ENCODE measurements at places on chromosomes 1 and 21.

DNA sequence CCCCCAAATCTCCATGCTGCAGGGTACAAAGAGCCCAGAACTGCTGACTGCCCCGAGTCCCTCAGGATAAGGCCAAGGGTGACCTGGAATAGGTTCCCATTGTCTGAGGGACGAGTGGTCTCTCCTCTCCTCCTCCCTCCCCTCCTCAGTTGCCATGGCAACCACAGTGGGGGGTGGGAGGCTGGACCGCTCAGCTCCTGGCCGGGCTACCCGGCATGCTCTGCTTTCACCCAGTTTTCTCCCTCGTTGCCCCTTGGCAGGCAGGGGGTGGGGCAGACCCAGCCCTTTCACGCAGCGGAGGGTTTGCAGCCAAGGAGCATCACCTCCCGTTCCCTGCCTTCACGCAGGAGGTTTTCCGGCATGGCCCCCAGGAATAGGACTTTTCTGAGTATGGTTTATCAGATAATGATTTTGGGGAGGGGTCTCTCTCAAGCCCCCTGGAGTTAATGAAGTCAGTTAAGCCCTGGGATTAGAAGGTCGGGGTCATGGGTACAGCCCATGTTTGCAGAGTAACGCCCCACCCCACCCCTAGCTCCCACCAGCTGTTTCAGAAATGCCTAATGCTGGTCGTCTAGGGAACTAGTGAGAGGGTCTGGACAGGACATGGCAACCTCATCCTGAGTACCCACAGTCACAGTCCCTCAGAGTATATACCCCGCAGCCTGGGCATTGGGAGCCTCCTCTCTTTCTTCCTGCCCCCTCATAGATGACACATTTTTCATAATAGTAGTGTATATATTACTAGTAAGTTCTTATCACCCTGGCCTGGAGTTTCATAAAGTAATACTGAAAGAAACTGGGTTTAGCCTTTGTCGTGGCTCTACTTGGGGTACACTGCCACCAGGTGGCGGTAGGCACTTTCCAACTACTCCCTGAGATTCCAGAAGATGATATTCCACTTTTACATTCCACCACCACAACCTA, 20.7 kb downstream of the C1QB start:
- no peak for DNase-seq

DNA sequence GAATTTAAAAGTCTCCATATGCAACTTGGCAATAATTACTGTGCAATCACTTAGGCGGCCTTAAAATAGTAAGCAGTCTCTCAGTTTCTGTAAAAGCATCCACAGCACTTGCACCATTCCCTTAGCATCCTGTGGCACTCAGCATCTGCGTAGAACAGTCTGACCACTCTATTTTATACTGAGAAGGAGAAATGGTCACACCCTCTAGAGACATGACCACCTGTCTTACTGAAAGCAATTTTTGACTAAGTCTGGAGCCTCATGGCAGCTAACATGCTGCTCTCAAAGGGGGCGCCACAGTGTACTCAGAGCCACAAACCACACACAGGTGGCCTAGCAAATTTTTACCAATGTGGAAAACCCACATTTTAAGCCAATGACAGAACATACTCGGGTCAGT, 62.0 kb downstream of the KCNK1 start:
- no peak for DNase-seq

DNA sequence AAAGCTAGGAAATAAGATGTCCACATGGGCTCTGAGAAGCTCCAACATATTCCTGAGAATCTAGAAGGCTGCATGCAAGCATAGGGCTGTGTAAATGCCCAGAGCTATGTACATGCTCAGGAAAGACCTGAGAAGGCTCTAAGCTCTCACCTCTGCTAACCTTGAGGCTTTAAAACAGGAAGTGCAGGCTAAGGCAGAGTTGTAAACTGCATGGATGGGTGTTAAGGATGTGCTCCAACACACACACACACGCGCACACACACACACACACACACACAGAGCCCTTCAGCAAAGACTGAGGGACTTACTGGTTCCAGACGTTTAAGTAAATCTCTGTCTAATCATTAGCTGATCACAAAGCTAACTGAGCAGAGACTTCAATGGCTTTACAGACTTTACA, 162.9 kb downstream of the TRABD2B start:
- no peak for DNase-seq

DNA sequence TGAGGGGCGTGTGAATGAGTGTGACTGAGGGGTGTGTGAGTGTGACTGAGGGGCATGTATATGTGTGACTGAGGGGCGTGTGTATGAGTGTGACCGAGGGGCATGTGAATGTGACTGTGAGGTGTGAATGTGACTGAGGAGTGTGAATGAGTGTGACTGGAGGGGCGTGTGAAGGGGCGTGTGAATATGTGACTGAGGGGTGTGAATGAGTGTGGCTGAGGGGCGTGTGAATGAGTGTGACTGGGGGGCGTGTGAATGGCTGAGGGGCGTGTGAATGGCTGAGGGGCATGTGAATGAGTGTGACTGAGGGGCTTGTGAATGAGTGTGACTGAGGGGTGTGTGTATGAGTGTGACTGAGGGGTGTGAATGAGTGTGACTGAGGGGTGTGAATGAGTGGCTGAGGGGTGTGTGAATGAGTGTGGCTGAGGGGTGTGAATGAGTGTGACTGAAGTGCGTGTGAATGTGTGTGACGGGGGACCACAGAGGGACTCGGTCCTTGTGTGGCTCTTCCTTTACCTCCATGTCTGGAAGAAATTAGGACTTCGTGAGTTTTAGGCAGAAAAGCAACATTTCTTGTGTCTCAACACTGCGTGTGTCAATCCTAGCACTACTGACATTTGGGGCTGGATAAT, 105.8 kb downstream of the GLIS1 start:
- DNase-seq: no peak

DNA sequence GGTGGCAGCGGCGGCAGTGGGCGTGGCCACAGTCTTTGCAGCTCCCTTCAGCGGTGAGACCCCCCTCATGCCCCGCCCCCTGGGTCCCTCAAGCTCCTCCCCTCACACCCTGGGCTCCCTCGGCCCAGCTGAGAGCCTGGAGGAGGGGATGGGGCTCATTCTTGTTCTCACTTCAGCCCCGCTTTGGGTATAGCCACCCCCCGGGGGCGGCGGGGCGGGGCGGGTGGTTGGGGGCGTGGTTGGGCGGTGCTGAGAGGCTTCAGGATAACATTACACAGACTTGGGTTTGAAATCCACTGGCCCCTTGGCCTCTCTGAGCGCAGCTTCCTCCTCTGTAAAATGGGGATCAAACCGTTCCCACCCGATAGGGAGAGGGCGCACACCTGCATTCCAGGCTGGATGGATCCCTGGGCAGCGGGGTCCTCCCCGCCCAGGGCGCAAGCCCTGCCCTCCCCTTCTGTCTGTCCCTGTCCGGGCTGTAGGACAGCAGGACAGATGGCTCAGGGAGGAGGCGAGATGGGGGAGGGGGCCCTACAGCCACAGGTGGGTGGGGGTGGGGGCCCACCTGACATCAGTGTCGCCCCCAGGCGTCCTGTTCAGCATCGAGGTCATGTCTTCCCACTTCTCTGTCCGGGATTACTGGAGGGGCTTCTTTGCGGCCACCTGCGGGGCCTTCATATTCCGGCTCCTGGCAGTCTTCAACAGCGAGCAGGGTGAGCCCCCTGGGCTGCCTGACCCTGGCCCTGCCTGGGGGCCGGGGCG, 5.1 kb downstream of the CLCNKA start:
- no peak for DNase-seq

GRCh38 chr1:153727463-153728304, at the start of gene INTS3:
TSS of gene INTS3 (plus strand) at chr1:153728050. CDS start at chr1:153728635, 585 bp downstream.
- DNase-seq: peak; percentile 99
